ENCODE measurements at places on chromosomes 1 and 21.

DNA sequence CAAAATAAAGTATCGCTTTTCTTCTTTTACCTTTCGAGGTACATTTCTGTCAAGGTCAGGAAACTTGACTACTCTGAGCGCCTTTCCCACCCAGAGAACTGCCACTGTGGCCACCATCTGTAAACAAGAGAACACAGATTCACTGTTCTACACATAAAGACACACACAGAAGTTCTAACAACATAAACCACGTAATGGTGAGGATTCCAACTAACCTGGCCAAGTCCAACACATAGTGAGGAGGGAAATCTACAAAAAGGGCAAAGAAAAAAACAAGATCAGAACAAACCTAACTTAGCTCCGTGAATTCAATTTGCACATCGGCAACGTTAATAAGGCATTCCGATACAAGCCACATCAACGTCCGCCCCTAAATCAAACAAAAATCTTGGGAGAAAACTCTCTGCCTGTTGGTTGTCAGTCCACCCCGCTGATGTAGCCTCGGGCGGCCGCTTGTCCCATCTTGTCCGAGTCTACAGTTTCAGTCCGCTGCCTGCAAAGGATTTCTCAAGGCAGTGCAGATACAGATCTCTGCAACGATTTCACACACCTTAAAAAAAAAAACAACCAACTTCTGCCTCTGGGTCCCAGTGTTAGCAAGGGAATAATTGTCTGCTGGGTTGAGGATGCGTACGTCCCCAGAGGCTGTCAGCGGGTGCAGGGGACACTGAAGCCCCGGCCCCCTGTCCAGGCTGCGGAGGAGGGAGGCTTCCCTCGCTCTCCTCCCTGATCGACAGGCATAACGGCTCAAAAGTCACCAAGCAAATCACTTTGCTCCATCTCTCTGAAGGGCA is 1.0 kb downstream of the SLC35D1 start:
- peak; percentile 21 for DNase-seq

DNA sequence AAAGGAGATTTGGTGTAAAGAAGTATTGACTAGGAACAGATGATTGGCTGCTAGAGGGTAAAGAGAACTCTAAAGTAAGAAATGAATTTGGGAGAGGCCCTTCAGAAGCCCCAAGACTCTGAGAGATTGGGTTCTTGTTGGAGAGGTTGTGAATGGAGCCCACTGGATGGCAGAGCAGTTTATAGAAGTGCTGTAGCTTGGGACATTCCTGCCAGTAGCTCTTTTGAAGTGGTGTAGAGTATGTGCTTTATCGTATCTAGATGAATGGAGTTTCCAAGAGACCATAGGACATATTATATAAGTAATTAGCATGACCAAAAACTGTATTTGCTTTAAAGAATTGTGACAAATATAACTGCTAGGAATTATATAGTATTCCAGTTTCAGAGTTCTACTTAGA is 21.3 kb downstream of the USP25 start:
- no peak for DNase-seq

GRCh38 chr1:5571861-5572401 is 420.3 kb downstream of the NPHP4 start:
- no peak for DNase-seq

GRCh38 chr1:7106442-7107108 is 321.3 kb downstream of the CAMTA1 start:
- no peak for DNase-seq

- no peak for DNase-seq
Measured at GRCh38 chr1:116433275-116434257, 60.5 kb downstream of the ATP1A1 start.

DNA sequence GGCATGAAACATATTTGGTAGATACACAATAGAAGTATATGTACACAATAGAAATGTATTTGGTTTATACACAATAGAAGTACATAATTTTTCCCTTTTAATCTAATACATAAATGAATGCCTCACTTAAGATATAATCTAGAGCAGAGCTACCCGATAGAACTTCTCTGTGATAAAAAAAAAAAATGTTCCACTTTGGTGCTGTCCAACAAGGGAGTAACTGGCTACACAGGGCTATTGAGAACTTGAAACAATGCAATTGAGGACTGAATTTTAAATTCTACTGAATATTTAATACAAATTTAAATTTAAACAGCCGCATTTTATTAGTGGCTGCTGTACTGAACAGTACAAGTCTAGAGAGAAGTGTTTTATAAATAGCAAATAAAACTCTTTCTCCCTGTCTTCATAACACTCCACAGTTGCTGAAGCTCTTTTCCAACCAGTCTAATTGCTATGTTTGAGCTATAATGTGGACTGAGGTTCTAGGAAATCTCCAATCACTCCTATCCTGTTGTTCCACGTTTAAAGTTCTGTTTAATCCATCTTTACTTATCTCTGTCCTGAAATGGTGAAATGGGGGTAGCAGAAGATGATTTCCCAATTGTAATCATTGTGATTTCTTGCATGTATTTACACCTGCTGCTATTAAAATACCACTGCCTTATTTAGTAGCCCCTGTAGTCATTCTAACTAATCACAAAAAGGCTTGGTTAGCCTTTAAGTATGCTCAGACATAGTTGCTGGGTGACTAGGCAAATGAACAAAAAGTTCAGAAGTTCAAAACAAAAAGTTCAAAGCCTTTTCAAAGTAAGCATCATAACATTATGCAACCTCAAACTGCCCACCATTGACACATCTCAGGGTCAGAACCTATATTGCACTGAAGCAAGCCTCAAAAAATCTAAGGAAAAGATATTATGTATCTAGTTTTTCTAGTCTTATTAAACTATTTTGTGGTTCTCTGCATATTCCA is 192.3 kb upstream of the C1orf87 start:
- DNase-seq: no peak

DNA sequence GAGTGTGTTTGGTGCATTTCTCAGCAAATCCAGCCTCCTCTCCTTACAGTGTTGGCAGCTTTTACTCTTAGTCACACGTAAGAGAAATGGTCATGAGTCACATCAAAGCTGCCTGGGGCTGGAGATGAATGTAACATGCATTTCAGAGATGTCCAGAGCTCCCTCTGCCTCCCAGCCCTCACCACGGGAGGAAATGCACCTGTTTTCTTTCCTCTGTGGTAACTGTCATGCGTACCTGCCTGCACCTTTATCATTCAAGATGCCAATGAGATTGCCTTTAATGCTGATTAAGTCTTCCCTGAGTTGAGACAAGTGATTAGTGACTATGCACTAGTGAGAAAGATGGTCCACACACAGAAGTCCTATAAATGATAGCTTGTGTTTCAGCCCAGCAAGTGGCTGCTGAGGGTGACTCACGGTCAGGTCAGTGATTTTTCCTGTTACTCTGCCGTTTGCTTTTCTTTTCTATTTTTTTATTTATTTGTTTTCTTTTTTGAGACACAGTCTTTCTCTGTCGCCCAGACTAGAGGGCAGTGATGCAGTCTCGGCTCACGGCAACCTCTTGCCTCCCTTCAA is 277.3 kb upstream of the FMN2 start:
- DNase-seq: peak; percentile 90

GRCh38 chr1:228938537-228938901 is 203.2 kb downstream of the RHOU start:
- no peak for DNase-seq

- DNase-seq: no peak
Measured at GRCh38 chr1:13735168-13735930, 35.4 kb downstream of the PRDM2 start.

DNA sequence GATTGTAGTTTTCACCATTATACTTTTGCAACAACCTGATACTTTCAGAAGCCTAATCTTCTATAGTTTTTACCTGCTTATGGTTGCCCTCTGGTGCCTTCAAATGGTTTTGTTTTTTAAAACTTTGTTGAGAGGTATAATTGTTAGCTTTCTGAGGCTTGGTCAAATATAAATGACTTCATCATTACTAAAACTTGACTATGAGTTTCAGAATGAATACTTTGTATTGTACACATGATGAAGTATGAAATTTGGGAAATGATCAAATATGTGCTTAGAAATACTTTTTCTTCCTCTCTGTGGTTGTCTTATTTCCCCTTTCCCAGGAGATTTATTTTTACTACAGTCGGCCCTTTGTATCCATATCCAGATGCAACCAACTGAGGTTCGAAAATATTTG is 151.8 kb upstream of the B3GALT2 start:
- peak; percentile 14 for DNase-seq

DNA sequence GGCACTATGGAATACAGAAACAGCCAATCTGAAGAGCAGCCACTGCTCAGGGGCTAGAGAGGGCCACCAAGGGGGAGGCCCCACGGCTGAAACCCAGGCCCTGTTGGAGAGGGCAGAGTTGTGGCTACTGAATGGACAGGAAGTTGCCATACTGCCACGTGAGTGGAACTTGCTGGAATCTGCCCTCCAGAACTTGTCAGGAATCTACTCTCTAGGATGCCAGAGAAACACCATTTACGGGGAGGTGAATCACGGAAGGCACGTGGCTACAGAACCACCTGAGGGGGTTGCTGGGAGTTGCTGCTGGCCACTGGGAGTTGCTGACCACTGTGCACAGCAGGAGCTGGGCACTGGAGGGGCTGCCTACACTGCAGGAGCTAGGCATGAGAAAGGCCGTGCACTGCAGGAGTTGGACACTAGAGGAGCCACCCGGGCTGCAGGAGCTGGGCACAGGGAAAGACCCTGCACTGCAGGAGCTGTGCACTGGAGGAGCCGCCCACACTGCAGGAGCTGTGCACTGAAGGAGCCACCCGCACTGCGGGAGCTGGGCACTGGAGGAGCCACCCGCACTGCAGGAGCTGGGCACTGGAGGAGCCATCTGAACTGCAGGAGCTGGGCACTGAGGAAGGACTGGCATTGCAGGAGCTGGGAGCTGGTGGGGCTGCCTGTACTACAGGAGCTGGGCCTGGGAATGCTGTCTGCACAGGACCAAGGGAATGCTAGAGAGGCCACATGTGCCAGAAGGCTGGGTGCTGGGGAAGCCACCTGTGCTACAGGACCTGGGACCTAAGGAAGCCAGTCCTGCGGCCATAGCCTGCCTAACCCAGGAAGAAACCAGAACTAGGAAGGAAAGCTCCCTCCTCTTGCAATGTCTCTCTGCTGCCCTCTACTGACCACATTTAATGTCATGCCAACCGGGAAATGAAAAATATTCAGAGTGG is 343.4 kb downstream of the MATN1 start:
- DNase-seq: peak; percentile 69

DNA sequence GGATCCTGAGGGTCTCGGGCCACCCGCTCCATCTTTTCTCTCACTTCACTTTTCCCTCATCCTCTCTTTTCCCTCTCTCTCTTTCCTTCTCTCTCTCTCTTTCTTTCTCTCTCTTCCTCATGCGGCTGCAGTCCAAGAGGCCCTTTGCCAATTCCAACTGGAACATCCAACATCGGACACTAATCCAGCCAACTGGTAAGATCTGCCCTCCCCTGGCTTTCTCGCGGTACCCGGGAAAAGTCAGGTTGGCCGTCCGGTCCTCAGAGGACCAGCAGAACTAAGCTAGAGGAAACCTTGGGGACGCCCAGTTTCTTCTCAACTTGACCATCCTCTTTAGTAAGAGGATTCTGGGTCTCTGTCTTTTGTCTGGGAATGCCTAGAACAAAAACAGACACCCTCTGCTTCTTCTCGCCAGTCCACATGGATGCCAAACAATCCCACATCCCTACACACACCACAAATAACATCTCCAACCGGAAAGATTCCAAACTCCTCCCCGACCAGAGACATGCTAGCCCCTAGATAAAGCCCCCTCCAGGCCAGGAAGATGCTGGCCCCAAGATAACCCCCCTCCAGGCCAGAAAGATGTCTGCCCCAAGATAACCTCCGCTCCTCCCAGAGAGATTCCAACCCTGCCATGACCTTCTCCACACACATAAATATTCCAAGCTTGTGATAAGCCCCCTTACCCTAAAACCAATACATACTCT is 3.2 kb upstream of the SETD4 start:
- no peak for DNase-seq

DNA sequence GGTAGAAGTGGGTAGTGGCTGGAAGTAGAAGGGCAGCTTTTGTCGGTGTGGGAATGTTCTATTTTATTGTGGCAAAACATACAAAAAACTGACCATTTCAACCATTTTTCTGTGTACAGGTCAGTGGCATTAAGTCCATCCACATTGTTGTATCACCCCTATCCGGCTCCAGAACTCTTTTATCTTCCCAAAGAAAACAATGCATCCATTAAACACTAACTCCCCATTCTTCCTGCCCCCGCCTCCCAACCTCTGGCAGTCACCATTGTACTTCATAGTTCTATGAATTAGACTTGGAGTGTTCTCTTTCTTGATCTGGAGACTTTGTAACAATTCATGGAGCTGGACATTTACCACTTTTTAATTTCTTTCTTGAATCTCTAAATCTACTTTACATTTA is 55.7 kb downstream of the DEGS1 start:
- DNase-seq: no peak

DNA sequence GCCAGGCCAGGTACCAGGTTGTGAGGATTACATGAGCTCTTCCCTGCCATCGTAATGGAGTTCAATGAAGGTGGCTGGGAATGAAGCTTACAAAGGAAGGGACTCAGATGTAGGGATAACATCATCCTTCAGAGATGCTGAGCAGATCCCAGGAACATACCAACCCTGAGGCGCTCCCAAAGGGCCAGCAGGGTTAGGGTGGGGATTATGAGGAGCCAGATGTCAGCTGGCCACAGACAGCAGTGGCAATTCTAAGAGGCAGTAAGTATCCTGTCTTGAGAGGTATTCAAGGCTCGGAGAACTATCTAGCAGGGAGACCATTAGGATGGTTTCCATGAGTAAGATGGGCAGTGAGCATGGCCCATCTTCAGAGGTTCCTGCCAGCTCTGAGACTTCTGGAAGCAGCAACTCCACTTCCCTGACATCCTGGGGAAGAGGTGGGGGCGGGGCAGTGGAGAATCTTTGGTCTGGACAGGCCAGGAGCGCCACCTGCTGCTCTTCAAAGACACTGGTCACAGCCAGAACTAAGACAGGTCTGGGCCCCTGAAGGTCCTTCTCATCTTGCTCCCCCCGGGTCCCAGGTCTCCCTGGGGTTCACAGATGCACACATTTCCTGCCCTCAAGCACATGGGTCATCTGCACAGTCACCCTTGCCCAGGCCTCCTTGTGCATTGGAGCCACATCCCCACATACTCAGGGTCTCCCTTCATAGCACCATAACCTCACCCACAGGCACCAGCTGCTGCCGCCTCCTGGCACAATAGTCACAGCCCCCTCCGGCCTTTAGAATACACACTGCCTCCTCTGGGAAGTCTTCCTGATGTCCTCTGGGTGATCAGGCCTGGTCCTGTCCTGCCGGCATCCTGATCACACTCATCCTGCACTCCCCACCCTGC is 2.7 kb upstream of the SDC3 start:
- peak; percentile 60 for DNase-seq

DNA sequence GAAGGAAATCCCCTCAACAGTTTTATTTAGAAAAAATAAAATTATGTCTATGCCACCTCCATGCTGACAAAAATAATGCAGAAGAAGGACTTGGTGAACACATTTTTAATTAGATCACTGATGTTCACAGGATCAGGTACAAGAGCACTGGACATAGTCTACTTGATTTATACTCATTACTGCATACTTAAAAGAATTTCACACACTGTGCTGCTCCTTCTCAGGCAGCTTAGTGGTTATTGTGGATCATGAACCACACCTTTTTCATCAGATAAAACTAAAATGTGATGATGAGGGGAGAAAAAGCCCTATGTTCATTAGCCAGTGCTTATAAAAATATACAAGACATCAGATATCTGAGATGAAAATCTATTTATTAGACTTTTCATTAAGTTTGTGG is 103.3 kb upstream of the DPH5 start:
- DNase-seq: no peak

GRCh38 chr1:242011894-242012660 is 13.2 kb upstream of the MAP1LC3C start:
- no peak for DNase-seq

All from activated CD4-positive, alpha-beta T cell treated with anti-CD3 and anti-CD28 coated beads, Interleukin-10, Interleukin-2, amounts not matched to agents 100 ng/mL and 50 ng/mL, durations not matched to agents 16 hours and 8 hours (primary cell).